ENCODE measurements at places on chromosomes 5 and 9.

GRCh38 chr9:92499701-92500100, 17.4 kb upstream of the ASPN start:
- DNase-seq = no peak

GRCh38 chr9:83466351-83466750, 71.8 kb downstream of the FRMD3 start:
- no peak for DNase-seq

GRCh38 chr5:120306303-120306702, 157.8 kb upstream of the PRR16 start:
- peak; percentile 26 for DNase-seq

DNA sequence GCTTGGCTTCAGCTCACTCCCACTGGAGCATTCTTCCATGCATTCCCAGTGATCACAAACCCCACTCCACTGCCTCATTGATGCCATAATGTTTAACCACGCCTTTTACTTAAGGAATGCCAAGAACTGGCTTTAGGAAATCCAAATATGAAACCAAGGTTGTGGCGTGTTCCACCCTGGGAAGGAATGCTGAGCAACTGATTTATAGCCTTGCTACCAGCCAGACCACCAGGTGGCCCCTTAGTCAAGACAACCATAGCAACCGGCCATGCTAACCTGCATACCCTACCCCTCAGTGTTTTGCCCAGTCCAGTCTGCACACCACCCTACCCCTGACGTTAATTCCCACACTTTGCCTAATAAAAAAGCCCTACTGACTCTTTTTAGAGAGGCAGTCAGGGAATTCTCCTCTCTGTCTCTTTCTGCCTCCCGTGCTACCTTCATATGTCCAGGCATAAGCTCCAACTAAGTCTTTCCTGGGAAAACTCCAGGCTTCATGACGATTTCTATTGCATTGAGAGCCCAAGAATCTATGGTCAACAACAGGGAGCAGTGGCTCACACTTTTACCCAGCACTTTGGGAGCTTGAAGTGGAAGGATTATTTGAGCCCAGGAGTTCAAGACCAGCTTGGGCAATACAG, 27.0 kb upstream of the PRRC2B start:
- DNase-seq = peak; percentile 83

DNA sequence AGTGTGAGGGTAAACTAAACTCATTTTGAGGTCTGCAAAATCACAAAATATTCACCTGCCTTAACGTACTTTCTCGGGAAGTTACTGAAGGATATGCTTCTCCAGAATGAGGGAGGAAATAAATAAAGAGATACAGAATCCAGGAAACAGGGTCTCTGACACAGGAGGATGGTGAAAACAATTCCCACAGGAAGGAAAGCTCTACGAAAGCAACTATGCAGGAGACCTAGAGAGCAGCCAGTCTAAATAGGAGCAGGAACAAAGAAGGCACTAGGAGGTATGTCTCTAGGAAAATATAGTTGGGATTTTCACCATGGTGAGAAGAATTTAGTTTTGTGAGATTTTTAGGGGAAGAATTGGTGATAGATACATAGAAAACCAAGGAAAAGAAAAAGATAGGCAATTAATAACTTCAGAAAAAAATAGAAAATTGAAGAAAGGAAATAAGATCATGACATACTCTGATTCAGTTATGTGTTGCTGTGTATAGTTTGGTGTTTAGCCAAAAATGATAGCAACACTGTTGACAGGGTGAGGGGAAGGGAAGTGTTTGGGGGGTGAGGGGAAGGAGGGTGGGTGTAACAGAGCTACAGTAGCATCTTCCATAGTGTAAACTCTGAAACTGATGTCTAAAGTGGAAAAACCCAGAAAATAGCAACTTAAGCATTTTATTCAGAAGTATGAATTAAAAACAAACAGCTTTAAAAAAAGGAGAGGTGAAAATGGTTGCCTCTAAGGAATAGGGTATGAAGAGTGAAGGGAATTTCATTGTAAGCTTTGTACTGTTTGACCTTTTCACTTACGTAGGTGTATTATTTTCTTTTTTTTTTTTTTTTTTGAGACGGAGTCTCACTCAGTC, 9.8 kb downstream of the GPR21 start:
- DNase-seq = no peak

DNA sequence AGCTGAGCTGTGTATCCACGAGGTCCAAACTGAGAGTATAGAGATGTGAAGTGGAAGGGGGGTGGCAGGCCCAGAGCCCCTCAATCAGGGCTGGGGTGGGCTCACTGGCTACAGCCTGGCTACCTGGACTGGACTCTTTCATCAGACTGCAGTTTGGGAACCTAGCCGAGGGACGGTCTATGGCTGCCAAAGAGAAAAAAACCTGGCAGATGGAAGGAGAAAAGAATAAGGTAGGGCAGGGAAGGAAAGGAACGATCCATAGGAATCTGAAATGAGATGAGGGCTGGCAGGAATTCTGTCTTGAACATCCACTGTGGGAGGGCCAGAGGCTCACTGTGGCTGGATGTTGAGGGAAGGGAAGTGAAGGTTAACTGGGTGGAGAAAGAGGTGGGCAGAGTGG, 224.4 kb upstream of the PANK3 start:
- no peak for DNase-seq

DNA sequence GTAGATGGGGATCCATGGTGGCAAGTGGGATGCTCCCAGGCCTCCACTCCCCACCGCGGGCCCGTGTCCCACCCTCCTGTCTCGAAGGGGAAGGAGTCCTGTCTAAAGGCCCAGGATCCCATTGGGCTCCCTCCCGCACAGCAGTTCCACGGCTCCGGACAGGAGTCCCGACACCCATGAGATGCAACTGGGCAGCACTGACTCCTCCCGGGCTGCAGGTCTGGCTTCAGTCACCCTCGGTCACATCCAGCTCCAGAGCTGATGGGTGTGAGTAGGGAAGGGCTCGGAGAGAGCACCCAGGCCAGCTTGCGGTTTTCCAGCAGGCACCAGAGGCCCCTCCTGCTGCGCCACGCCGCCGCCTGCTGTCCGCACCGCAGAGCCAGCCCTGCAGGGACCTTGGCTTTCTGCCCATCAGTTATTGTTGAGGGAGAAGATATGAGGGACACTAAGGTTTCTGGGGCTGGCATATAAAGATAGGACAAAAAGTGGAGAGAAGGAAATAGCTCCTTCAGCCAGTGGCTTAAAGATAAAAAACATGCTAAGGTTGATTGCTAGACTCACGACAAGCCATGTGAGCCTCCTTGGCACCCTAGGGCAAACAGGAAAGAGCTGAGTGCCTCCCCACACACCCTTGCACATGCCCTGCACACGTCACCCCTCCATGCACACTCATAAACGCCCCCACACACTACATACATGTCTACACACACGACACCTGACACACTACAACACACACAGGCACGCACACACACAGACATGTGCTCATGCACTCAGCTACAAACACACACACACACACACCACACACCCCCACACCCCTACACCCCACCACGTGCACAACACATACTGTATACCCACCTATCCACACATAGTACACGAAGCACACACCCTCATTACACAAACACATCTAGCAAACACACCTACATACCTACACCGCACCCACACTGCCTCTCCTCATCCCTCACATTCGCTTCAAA, 79.0 kb downstream of the AK8 start:
- no peak for DNase-seq

- DNase-seq = no peak
These were observed 19.0 kb upstream of the PURA start for GRCh38 chr5:140094889-140095288.

DNA sequence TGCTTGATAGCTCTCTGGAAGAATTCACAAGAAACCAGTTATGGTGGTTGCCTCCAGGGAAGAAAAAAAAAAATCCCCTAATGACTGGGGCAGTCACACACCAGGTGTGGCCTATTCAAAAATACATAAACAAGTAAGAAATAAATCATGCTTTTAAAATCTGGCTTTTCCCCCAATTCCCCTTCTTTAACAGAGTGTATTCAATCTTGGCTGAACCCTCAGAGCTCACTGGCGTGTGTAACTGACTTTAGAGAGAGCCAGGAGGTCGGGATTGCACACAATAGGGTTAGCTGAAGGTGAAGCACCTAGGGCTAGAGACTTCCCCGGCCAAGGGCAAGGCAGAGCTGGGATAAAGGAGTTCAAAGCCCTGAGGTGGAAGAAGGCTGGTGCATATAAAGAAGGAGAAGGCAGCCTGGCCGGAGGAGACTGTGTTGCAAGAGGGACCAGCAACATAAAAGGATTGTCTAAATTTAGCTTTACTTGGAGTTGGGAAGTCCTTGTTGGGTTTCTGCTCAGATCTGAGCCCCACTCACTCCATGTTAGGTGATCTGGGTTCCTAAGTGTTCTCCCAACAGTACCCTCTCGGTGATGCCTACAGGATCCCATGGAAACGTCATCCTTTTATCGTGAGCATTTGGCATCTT, 19.7 kb downstream of the FNBP1 start:
- no peak for DNase-seq

GRCh38 chr9:136043441-136043991, 51.6 kb downstream of the NACC2 start:
- no peak for DNase-seq

GRCh38 chr5:16573401-16573800, 43.4 kb downstream of the RETREG1 start:
- no peak for DNase-seq

GRCh38 chr9:109036744-109037680, 23.7 kb upstream of the CTNNAL1 start:
- no peak for DNase-seq

- DNase-seq = no peak
These were observed 7.4 kb downstream of the KLF9 start for GRCh38 chr9:70407081-70407503.

DNA sequence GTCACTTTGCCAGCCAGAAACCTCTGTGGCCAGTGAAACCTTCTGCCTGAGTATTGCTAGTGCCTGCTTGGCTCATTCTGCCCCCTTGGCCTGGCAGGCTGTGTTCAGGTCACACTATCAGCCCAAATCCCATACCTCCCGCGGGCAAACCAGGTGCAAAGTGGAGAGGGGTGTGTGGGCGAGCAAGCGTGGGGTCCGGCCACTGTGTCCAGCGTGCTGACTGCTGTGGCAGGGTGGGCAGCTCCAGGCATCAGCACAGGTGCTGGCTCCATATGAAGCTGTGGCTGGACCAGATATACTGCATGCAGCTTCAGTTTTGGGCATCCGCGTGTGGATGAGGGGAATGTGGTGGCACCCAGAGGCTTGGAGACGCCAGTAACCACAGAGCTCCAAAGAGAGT, 576.5 kb upstream of the EDIL3 start:
- DNase-seq = no peak

Measured in RWPE1 (cell line).